SJCRH30 (cell line): ENCODE measurements at places on chromosomes 6 and 20.

DNA sequence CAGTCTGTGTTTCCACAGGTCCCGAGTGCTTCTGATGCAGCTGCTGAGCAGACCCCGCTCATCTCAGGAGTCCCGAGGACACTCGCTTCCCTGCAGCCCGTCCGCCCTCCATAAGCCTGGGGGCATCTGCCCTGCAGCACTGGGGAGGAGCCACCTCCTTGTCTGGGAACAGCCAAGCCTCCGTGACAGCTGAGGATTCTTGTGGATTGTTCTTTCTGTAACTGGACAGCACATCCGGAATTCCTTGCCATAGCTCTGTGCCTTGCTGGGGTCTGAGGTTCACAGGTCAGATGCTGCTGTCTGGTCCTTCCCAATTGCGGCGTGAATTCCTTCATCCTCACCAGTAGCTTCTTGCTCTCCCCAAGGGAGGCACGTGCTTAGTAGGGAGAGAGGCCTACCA lies 38.4 kb upstream of the FNDC1 start:
- DNase-seq, result peak; percentile 72

- DNase-seq, result no peak
Observed at GRCh38 chr20:38585404-38586180, 4.6 kb downstream of the ADIG start.

- no peak for DNase-seq
Observed at GRCh38 chr20:16537918-16538317, 35.3 kb downstream of the KIF16B start.

- no peak for DNase-seq
Observed at GRCh38 chr6:107533415-107534059, 43.6 kb downstream of the SOBP start.

DNA sequence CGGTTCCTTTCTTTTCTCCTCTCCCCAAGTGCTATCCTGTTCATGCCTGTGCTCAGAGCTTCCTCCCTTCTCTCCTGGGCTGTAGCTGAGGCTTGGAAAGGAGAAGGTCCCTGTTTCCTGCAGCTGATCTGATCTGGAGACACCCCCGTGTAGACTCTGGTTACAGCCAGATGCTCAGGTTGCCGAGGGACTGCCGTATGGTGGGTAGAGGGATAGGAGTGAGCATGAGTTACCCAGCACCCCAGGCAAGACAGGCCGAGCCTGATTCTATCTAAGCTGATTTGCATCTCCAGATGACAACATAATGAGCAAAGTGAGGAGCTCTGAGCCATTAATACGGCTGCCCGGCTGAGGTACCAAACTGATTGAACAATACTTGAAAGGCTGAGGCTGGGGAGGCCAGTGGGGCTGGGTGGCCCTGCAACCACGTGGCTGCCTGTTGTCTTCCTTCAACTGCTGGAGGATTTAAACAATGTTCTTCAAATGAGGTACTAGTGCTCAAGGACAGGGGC lies 91.8 kb downstream of the ASXL1 start:
- DNase-seq, result no peak

DNA sequence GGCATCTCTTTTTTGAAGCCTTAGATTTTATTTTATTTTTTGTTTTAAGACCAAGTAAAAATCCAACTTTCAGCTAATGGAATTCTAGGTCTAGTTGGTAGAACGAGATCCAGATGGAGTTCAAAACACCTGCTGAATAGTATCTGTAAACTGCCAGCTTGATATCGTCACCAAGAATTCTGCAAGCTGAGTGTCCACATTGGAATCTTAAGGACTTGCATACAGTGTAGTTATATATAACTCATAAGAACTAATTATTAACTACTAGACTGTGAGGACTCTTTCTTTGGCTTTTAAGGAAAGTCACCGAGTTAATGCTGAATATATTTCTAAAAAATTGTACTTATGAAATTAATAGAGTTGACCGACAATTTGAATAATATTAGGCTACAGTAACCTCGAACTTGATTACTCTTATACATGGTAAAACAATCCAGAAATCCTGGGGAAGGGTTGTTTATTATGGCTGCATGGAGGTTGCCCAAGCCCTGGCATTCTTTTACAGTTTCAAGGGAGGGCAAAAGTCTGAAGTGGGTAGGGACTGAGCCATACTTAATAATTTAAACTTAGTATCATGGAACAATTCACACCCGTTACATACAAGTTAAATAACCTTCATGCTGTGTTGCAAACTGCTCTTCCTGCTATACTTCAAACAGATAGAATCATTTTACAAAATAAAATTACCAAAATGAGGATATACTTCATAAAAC lies 553.9 kb downstream of the PTPRT start:
- DNase-seq, result no peak

DNA sequence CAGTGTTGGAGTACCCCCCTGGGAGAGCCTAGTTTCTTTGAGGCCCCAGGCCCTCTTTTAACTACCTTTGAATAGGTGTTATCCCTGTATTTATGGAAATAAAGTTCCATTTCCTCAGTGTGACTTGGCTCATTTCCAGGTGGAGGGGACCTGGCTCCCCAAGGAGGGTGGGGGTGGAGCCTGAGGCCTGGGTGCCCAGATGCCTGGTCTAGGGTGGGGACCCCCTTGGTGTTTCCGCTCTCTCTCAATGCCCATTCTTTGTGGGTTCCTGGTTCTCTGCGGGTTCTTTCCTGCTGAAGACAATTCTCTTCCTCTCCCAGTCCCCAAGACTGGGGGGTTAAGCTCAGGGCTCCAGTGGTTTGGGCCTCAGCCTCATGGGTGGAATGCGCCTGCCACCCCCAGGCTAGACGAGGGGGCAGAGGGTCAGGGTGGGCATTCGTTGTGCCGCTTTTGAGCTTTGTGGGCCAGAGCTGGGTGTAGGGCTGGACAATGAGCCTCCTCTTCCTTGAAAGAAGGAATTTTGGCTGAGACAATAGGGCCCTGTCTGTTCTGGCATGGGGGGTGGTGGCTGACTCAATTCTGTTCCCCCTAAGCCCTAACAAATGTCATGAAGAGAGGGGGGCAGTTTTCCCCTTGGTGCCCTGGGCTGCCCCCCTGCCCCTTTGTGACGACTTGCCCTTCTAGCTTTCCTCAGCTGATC lies 686 bp upstream of the EGFL8 start:
- no peak for DNase-seq

DNA sequence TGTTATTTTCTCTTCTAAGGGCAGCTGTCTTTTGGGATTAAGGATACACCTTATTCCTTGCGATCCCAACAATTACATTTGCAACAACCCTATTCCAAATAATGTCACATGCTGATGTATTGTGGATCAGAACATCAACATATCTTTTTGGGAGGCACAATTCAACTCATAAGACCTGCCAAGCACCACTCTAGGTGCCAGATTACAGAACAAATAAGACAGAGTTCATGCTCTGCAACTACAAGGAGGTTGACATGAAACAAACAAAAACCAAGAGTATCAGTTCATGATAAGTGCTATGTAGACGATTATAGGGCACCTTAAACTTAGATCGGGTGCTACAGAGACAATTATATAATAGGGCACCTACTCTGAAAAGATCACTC lies 203.2 kb upstream of the SGK1 start:
- no peak for DNase-seq

GRCh38 chr20:47577314-47577713 lies 75.6 kb downstream of the NCOA3 start:
- DNase-seq, result no peak

DNA sequence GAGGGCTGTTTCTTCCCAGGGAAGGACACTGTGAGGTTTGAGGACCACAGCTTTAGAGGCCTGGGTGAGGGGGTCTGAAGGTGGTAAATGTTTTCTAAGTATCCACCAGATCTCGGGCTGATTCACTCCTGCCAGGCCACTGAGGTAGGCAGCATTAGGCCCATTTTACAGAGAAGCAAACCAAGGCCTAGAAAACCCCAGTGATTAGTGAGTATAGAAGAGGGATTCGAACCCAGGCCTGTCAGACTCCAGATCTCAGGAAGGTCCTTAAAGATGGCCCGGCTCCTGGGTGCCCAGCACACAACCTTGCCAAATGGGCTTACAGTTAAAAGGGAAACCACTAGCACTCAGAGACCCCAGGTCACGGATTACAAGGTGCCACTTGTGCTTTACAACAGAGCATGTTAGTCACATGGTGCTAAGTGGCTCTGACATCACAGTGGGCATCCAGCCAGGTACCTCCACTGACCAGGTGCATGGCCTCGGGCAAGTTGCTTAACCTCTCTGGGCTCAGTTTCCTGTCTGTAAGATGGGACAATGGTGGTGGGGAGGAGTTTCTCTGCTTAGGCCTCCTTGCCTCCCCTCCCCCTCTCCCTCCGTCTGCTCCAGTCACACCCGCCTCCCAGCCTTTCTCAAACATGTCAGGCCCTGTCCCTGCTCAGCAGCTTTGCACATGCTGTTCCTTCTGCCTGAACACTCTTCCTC lies 18.8 kb upstream of the SIRPA start:
- peak; percentile 25 for DNase-seq

- no peak for DNase-seq
Observed at GRCh38 chr6:145224450-145224849, 510.9 kb downstream of the EPM2A start.

DNA sequence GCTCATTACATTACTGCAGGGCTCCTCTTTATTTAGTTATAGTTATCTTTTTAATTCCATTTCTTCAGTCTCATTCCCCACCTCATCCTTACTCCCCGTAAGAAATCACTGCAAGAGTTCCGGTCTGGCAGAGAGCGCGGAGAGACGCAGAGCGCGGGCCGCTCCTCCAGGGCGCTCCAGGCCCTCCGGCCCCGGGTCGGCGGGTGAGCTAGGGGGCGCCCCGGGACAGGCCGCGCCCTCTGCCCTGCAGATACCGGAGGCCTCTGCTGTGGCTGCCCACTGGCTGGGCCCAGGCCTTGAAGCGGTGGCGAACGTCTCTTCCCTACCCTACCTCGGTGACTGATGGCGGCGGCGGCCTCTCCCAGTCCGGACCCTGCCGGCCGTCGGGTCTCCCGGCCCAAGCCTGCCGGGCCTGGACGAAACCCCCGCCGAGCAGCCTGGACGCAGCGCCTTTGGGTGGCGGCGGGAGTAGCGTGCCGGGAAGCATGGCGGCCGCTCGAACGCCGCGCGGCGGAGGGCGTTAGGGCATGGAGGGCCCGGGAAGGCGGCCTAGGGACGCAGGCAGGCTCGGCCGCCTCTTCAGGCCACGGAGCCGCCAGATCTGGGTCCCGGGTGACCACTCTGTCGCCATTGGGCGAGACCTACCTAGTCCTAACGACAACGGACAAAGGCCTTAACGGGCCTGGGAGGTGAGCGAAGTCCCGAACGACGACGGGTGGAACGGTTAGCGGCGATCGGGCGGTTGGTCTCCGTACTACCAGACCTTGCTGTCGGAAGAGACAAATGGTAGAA lies 16.4 kb upstream of the HMGN4 start:
- DNase-seq, result no peak

DNA sequence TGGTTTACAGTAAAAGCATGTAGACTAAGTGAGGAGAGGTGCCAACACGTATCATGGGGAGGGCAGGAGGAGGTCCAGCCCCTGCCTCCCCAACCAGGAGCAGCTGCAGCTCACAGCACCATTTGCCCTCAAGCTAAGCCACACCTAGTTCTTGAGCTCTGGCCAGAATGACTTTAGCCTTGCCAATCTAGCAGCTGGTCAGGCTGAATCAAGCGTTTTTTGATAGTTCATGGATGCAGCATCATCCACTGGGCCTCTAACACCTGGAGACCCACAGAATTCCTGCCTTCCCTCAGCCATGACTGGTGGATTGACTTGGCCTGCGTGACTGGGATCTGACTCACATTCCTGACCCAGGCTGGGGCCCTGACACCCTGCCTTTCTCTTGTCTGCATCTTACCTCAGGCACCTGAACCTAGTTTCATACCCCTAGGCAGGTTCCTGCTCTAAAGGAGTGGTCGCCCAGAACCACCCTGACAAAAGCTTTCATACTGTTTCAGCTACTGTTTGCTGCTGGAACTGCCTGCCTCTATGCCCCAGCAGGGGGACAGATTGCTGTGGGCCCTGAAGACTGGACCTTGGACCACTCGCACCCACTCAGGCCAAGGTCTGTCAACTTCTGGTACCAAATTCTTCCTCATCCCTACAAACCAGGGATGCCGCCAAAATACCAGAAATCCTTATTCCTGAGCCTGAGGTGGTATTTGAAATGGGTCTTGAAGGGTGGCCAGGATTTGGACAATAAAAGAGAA lies 122.3 kb downstream of the QRSL1 start:
- peak; percentile 34 for DNase-seq

DNA sequence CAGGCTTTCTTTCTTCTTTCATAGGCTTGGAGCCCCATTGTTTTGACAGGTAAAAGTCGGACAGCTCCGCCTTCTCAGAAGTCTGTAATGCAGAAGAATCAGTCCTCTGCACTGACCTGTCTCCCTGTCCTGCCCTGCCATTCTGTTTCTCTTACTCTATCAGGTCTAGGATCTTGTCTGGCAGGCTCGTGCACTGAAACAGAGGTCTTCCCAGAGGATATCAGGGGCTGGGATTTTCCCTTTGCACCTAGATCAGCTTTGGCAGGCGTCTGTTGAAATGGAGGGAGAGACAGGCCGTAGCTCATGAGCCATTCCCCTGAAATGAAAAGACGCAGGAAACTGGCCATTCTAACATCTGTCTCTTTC lies 25.0 kb downstream of the KIF3B start:
- no peak for DNase-seq

DNA sequence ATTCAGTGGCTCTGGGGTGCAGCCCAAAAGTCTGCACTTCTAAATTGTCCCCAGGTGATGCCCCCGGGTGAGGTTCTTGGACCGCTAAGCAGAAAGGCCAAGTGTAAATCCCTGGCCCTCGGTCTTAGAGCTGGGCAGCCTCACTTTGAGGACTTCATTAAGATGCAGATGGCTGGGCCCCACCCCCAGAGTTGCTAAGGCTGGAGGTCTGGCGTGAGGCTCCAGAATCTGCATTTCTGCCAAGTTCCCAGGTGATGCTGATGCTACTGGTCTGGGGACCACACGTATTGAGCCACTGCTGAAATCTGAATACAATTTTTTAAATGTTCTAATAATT lies 735 bp upstream of the SLC23A2 start:
- DNase-seq, result no peak

GRCh38 chr6:2441601-2442475 lies 196.4 kb upstream of the GMDS start:
- no peak for DNase-seq

- DNase-seq, result no peak
Observed at GRCh38 chr6:111201764-111202163, 114.5 kb downstream of the SLC16A10 start.

GRCh38 chr6:108993876-108994275 lies 100.8 kb downstream of the SESN1 start:
- peak; percentile 34 for DNase-seq

DNA sequence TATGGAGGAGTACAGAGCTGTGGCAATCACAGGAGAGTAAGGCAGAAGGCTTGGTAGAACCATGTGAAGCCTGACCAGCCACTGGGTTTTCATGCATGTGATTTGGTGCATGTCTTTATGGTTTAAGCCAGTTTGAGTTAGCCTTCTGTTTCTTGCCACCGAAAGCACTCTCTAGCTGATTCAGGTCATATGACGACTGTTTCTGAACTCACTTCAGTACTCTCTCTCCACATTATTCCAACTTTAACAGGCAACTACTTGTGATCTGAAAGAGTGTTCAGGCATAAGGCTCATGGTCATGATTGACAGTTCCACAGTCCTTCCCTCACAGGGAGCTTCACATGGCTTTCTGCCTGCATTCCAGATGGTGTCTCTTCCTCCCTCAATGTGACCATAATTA lies 63.3 kb upstream of the TAB2 start:
- no peak for DNase-seq
